ENCODE measurements at places on chromosomes 16 and 17. TPM values are rescaled to one million over a fixed set of nuclear protein-coding genes. Genes with fewer than 3 reads are reported as not detected.

ETV4 gene
- 2.2 TPM for total RNA-seq

CBX4 gene
- total RNA-seq, result 23.5 TPM

- peak; percentile 59 for DNase-seq
Observed at GRCh38 chr17:1347589-1348323, 52.3 kb downstream of the YWHAE start.

- no peak for DNase-seq
Observed at GRCh38 chr17:81257533-81257932, 18.4 kb downstream of the NDUFAF8 start.

DNA sequence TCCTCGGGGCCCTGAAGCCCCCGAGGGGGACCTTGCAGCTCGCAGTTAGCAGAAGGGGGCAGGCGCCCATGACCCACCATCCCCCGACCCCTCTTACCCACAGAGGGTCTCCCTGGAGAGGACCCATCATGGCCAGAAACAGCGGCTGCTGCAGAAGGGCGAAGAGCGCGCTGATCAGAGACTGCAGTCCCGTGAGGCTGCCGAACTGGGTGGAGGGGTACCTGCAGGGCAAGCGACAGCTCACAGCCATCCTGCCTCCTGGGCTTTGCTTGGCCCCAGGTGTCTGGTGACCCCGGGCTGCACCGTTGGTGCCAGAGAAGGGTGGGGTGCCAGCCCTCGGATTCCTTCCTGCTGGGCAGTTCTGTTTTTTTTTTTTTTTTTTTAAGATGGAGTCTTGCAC lies 13.9 kb upstream of the PITPNA start:
- DNase-seq, result no peak

DNA sequence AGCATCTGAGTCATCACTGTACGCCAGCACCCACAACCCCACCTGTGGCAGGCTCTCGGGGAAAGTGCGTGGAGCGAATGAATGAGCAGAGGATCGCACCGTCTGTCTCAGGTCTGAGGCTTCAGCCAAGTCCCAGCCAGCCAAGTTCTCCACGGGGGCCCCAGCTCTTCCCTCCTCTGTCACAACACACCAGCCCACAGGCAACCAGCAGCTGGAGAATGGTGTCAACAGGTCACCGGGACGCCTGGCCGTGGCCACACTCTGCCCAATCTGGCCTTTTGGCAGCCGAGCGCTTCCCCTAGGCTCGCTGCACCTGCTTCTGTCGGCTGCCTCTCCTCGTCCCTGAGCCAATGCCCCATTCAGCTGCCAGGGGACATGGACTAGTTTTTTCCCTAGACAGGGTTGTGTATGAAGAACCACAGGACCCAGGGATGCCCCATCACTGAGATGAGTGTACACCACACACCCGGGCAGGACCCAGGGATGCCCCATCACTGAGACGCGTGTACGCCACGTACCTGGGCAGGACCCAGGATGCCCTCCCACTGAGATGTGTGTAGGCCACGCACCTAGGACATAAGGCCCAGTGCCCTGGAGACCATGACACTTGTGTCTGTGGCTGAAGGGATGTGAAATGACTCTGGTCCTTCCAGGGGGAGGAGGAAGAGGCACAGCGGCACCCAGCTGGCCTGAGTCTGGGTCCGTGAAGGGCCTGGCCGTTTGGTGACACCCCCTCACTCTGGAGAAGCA lies 52.8 kb downstream of the ABR start:
- no peak for DNase-seq

DNA sequence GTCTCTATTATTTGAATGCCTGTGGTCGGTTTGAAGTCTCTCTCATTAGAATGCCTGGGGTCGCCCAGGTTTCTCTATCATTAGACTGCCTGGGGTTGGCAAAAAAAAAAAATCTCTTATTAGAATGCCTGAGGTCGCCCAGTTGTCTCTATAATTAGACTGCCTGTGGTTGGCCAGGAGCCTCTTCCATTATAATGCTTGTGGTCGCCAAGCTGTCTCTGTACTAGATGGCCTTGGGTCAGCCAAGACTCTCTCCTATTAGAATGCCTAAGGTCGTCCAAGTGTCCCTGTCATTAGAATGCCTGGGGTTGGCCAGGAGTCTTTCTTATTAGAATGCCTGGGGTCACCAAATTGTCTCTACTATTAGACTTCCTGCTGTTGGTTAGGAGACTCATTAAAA lies 2228.4 kb downstream of the TP53TG3F start:
- no peak for DNase-seq

- no peak for DNase-seq
Observed at GRCh38 chr17:11645426-11645825, 47.2 kb downstream of the DNAH9 start.

GRCh38 chr17:63364944-63365343 lies 81.2 kb downstream of the CYB561 start:
- no peak for DNase-seq

- DNase-seq, result peak; percentile 21
Observed at GRCh38 chr17:34156741-34157589, 98.1 kb upstream of the CCL2 start.

GRCh38 chr16:66899945-66900710 lies 18.6 kb downstream of the CDH16 start:
- peak; percentile 81 for DNase-seq

DNA sequence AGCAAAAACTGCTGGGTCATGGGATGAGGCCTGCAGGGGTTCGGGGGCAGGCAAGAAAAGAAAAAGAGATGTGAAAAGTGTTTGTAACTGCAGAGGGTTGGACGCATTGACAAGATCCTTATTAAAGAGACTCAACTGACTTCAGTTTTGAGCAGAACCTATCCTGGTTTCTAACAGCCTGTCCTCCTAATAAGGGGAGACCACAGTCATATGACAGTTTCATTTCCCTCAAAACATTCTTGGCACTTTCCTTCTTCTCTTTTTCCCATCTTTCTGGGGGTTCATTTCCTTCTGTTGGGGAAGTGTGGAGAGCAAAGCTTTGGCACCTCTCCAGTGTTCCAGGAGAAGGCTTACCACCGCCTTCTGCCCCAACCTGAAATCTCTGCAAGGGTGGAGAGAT lies 118.5 kb downstream of the MAF start:
- no peak for DNase-seq

GRCh38 chr17:610276-610675 lies 104.4 kb downstream of the VPS53 start:
- DNase-seq, result no peak

DNA sequence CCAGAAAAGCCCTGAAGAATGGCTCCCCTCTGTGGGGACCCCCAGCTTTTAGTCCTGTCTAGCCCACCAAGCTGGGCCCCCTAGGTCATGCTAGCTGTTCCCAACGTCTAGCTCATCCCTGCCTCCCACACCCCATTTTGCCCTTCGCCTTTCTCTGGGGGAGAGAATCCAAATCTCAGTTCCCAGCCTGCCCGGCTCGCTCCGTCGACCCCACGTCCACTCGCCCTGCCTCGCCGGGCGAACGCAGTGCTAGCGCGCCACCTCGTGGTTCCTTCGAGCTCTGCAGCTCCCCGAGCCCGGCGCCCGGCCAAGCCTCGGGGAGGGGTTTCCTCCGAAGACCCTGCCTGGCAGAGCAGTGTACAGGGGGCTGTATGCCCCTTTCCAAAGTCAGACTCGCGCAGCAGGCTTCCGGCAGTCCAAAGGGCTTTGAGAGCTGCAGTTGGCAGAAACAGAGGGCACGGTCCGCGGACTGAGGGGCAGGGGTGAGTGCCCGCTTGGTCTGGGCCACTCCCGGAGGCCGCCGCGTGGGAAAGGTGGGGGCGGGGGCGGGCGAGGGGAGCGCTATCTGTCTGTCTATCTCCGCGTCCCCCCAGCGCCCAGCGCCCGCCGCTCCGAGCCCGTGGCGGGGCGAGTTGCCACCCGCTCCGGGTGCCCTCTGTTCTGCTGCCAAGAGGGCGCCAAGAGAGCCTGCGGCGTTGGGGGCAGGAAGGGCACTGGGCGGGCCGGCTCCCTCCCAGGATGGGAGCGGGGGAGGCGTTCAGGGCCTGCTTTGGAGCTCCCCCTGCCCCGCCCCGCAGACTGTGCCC lies 1.7 kb upstream of the DLX3 start:
- peak; percentile 60 for DNase-seq

DNA sequence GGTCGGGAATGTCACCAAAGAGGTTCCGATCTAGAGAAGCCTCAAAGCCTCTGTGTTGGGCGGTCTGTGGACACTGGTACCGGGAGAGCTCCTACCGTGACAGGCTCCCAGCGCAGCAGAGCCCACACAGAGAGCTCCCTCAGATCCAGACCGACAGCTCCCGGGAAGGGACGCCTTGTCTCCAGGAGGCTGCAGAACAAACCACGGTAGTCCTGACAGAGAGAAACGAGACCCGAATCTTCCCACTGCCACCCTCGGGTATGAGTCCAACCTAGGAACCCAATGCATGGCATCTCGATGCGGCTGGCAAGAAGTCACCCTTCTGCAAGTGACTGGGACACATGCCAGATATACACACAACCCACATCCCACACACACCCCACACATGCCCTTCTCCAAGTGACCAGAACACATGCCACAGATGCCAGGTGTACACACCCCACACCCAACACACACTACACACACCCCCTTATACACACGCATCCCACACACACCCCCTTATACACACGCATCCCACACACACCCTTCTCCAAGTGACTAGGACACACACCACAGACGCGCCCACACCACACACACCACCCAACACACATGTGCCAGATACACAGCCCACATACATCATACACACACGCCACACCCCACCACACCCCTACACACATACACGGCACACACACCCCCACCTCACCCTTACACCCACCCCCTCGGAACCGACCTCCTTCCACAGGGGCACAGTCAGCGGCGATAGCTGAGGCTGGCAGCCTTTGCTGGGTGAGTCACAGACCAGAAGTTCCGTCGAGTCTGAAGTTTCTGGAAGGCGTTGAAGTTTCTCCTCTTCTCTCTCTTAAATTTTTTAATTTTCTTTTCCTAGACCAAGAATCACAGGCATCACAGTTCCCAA lies 15.9 kb upstream of the CYTH1 start:
- no peak for DNase-seq

- DNase-seq, result no peak
Observed at GRCh38 chr16:17204644-17205043, 266.1 kb downstream of the XYLT1 start.

All from testis (tissue), 5 donors.